ENCODE measurements at places on chromosomes 1 and 21. TPM values are rescaled to one million over a fixed set of nuclear protein-coding genes. Genes with fewer than 3 reads are reported as not detected.

DNA sequence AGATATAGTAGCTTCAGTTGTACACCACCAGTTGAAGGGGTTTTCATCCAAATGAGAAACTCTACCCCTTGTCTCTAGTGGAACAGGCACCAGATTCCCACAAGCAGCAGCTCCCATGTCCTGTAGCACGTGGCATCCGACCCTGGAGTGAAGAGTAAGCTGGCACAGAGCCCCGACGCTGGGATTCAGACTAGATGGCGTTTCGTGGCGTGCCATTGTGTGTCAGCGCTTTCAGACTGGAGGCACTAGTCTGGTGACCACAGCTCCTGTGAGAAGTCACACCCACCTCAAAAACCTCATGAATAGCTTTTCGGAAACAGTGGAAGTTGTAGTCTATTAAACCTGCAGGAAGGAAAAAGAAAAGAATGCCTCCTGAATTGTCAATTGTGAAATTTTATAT lies 20.2 kb downstream of the RRAGC start:
- peak; percentile 82 for DNase-seq

DNA sequence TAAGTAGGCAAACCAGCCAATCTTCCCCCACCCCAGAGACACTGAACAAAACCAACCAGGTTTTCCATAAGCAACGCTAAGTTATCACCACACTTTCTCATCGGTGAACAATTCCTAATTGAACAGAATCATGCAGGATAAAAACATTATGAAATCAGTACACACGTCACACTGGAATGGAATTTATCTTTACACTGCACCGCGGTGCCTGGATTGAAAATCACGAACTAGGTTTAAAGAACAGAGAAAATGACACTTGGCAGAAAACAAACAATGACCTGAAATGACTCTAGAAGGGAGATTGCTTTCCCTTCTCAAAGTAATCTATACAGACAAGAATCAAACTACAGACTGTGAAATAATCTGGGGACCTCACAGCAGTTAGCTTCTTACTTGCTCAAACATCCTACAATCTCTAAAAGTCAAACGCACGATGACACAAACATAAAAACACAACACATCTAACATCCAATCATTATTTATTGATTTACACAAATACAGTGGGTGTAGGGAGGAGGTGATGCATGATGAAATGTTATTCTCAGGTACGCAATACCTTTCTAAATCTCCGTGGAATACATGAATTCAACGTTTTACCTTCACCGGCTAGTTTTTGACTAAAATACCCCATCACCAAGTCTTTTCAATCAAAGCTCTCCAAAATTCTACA lies 1.9 kb downstream of the EIF4G3 start:
- no peak for DNase-seq

DNA sequence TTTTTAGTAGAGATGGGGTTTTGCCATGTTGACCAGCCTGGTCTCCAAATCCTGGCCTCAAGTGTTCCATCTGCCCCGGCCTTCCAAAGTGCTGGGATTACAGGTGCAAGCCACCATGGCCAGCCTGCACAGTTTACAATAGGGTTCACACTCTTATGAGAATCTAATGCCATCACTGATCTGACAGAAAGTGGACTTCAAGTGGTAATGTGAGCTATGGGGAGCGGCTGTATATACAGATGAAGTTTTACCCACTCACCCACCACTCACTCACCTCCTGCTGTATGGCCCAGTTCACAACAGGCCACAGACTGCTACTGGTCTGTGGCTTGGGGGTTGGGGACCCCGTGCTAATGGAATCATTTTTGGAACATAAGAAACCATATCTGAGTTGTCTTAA lies 58.4 kb upstream of the RNPC3 start:
- no peak for DNase-seq

CLIC6 gene
- 8.9 TPM for total RNA-seq

ZBTB8A gene
- 3.0 TPM for total RNA-seq

HSPA6 gene
- total RNA-seq = 1.9 TPM

LEMD1 gene
- not detected for total RNA-seq
